Stimulated activated CD4-positive, alpha-beta T cell treated with anti-CD3 and anti-CD28 coated beads, Interleukin-2, amount 100 ng/mL, for 24 hours (primary cell): ENCODE measurements at places on chromosomes 2 and 18.

- DNase-seq = no peak
These were observed 111.9 kb downstream of the PDCL3 start for GRCh38 chr2:100674666-100675065.

- DNase-seq = no peak
These were observed 172.9 kb downstream of the EPHA4 start for GRCh38 chr2:221399183-221399582.

DNA sequence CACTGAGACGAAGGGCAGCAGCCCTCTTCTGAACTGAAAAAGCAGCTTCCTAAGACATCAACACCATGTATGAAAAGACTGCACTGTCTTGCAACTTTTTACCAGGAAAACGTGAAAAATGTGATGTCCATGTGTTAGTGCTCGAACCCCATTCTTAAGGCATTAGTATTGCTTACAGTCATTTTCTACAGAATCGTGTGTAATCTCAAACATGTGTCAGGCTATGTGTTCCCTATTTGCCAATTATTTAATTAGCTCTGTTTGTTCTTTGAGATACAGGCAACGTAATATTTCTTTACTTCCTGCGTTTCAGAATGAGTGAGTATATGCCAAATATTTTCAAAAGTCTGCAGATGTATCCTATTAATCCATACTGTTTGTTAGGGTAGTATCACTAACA is 307.7 kb upstream of the CCDC68 start:
- DNase-seq = no peak

DNA sequence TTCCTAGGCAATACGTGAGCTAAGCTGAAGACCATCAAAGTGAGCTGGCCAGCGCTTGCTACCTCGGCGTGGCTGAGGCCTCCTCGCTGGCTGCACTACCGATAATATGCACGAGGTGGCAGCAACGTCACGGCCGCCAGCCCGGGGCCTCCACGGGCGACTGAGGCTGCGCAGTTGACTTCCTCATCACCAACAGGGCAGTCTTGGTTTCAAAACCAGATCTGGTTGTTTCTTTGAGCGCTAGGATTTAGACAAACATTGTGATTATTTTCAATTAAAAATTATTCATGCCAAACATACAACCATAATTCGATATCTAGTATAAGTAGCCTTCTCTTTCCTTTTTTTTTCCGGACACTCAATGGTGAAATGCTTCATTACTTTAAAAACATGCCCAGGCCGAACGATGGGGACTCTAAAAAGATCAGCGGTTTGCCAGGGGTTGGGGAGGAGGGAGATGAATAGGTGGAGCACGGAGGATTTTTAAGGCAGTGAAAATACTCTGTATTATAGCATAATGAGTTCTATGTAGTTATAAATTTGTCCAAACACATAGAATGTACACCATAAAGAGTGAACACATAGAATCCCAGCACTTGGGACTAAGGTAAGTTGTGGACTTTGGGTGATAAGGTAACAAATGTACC is 52.0 kb downstream of the CYBRD1 start:
- peak; percentile 88 for DNase-seq

DNA sequence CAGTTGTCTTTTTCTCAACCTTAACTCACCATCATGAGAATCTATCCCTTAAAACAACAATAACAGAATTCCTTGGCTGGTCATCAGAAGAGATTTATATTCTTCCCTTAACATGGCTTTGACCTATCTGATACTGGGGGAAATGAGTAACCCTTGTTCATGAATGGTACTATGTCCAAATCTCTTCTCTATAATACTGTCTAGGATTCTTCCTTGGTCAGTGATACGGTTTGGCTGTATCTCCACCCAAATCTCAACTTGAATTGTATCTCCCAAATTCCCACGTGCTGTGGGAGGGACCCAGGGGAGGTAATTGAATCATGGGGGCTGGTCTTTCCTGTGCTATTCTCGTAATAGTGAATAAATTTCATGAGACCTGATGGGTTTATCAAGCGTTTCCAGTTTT is 282.0 kb upstream of the SIX2 start:
- DNase-seq = no peak

DNA sequence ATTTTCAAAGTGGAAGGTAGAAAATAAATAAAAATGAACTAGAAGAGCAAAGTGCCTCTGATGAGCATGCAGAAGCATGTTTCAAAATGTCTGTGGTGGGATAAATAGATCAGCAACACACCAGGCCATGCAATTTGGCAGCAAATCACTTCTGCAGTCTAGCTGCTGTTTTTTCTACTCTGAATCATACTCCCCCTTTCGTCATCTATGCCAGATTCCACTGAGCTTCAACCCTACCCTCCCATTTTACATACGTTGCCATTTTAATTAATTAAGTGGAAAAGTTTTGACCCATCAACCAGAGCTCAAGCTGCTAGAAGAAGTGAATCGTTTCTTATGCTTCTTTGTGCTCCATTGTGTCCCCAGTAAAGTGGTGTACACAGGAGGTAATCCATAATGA is 79.3 kb downstream of the NRXN1 start:
- DNase-seq = no peak

DNA sequence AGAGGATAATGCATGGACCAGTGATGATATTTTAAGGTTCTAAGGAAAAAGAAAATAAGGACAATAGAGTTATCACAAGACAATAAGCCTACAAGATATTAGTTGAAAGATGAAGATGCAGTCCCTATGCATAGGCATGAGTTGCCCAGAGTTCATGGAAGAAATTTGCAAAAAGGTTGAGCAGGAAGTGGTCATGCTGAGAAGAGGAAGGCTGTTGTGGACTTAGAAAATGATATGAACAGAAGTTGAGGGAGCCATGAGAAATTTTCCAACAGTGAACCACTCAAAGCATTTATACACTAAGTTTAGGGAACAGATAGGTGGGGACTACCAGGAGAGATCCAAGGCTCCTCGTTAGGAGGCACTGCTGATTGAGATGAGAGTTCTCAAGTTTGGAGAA is 3.5 kb downstream of the OSBPL6 start:
- DNase-seq = no peak
